ENCODE measurements at places on chromosomes 1 and 21.
A peak's percentile ranks its signal among the peaks of the same experiment; 100 is the strongest.

- DNase-seq, result no peak
These were observed 104.0 kb downstream of the PDE4B start for GRCh38 chr1:65896721-65897120.

DNA sequence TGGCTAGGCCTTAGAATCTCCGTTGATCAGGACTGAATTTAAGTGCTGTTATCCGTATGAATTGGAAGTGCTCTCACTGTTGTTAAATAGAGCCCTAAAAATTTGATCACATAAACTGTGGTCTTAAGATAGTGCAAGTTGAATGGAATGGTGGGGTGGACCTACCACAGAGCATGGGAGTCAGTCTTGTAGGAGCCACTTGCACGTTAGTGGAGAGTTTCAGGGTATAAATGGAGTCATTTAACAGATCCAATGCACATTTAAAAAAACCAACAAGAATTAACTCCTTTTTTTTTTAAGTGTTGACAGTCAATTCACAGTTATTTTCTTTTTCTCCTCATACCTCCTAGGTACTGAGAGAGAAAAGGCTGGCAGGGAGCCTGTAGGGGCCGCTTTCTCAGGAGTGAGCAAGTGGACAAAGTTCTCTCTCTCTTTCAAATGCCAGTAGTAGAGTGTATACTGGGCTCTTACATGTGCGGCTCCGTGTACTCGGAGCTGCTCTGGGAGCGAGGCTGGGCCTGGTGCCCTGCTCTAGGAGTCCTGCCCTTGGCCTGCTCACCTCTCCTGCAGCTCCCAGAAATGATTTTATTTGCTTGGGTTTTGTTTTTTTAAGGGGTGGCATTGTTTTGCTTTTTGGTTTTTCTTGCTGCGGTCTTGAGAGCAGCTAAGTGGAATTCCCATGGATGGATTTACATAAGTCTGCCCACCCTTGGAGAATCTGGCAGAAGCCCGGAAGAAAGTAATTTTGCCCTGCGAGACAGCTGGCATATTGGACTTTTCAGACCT, 91.3 kb downstream of the ATP5PO start:
- no peak for DNase-seq

GRCh38 chr1:235714205-235714897, 64.8 kb upstream of the GNG4 start:
- no peak for DNase-seq

DNA sequence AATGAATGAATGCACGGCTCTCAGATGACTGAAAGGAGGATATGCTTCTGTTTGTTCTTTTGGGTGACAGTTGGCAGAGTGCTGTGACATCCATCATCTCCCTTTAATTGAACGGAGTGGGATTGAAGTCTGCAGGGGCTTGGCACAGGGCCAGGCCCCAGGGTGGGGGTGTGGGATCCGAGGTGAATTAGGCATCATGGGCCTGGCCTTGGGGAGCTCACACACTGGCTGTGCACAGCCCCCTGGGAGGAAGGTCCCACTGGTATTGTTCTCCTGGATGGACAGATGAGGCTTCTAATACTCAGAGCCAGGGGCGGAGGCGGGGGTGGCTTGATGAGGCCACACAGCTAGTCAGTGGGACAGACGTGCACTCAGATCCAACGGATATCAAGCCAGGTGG, 19.3 kb downstream of the EPHB2 start:
- DNase-seq, result no peak

- DNase-seq, result no peak
These were observed 86.6 kb upstream of the C1orf87 start for GRCh38 chr1:60160141-60160540.

DNA sequence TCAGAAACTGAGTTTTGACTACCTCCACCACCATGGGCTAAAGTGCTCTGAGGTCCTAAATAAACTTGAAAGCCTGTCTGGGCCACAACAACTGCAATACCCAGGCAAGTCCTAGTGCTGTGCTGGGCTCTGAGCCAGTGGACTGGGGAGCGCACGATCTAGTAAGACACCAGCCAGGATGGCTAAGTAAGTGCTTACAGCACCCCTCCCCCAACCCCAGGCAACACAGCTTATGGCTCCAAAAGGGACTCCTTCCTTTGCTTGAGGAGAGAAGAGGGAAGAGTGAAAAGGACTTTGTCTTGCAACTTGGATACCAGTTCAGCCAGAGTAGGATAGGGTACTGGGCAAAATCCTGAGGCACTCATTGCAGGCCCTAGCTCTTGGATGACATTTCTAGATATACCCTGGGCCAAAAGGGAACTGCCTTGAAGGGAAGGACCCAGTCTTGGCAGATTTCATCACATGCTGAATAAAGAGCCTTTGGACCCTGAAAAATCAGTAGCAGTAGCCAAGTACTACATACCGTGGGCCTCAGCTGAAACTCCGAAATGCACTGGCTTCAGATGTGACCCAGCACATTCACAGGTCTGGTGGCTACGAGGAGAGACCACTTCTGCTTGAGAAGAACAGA, 1.6 kb downstream of the C1orf105 start:
- no peak for DNase-seq

DNA sequence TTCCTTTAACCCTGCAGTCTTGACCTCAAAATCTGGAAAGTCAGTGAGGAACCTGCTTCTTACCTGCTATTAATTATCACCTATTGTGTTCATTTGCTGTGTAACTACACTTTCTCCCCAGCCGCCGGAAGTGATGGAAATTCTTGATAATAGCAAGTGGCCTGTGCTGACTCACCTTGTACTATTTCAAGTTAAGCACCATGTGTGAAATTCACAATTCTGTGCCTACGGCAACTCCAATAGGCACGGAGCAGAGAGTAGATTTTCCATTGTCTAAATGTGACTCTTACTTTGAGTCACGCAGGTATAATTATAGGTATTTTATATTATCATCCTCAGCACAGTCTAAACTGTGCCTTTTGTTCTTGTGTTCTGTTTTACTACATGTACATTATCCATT, 466.8 kb downstream of the KIF26B start:
- DNase-seq, result peak; percentile 27

DNA sequence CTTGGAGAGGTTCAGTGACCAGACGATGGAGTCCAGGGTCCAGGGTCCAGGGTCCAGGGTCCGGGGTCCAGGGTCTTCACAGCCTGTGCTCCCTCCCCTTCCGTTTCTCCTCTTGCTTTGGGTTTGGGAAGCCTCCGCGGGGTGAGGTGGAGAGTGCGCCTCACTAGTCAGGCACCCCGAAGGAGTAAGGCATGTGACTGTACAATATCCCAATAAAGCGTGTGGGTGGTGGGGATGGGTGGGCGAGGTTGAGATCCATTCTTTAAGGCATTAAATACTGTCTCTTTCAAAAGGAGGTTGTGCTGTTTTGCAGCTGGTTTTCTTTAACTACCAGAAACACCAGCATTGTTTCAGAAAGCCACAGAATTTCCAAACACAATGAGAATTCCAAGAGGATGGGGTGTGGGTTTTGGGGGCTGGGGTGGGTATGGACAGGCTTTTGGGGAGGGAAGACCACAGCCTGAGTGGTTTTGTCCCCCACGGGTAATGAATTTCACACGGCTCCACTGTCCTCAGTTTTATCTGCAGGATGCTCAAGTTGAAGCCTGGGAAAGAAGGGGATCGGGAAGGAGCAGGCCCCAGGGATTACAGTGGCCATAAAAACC, 65.7 kb downstream of the KIF26B start:
- no peak for DNase-seq

GRCh38 chr1:51924455-51924854, 45.9 kb upstream of the NRDC start:
- DNase-seq, result no peak
